ENCODE measurements at places on chromosomes 7 and 10.

DNA sequence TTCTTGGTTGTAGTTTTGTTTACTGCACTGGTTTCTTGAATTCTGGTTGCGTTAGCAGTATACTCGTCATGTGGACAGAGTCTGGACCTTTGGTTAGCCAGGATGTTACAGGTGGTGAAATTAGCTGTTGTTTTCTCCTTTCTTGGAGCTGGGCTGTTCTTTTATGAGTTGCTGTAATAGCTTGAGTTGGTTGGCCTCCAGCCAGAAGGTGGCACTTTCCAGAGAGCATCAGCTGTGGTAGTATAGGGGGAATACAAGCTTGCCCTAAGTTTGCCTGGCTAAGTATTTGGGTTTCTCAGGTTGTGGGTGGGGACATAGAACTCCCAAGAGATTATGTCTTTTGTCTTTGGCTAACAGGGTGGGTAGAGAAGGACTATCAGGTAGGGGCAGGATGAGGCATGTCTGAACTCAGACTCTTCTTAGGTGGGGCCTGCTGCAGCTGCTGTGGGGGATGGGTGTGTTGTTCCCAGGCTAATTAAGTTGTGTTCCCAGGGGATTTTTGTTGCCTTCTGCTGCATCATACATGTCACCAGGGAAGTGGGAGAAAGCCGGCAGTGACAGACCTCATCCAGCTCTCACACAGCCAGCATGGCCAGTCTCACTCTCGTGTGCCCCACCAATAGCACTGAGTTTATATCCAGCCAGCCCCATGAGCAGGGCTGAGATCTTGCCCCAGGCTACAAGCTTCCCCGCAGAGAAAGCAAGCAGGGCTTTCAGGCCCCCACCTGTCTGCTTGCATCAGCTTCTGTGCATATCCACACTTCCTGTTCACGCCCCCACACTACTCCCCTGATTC, 246.7 kb upstream of the TPK1 start:
- DNase-seq = no peak

DNA sequence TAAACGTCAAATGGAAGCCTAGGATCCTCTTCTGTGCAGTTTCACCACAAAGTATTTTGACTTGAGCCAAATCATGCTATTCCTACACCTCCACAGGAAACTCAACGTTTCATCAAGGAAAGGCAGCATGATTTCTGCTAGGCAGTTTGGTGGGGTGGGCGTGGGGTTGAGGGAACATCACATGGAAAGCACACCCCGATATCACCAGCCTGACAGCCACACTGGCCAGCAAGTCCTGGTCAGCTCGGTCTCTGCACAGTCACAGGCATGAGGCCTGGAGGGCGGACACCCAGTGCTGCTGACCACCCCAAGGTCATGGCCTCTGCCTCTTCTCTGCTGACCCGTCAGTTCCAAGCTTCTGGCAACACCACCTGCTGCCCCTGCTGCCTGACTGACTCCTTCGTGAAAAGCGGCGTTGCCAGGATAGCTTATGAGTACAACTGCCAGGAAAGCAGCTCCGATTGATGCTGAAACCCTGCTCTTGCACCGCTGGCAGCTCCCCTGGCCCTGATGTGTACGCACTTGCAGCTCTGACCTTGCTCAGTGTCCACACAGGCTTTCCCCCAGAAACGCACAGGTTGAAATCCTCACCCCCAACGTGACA, 171.5 kb downstream of the DIP2C start:
- DNase-seq = no peak

GRCh38 chr7:86252406-86252805, 391.3 kb upstream of the GRM3 start:
- no peak for DNase-seq

- DNase-seq = no peak
Observed at GRCh38 chr10:132919374-132920100, 22.8 kb downstream of the CFAP46 start.

DNA sequence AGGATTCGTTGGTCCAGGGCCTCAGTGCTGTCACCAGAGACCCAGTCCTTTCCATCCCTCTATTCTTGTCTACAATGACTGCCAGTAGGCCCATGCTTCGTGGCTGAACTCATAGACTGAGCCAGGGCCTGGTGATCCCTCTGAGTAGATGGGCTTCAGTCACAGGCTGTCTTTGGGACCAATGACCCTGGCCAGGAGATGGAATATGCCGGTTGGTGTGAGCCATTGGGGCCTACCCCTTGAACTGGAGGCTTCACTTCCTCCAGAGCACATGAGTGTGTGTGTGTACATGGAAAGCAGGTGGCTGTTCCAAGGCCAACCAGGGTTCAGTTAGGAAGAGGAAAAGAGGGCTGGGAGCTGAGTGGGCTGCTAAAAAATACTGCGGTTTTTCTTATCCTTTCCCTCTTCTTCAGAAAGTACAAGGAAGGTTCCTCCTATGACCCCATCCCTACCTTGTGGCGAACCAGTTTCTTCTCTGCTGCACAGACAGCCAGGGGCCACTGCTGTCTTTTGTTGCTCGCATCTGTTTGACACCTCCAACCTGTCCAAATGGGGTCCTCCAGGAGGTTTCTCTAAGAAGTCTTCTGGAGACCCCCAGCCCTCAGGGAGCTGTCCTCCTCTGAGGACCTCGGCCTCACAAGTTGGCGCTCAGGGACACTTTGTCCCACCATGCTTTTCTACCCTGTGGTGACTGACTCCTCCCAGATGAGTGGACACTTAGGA, 36.6 kb downstream of the ADRA2A start:
- no peak for DNase-seq

- no peak for DNase-seq
Observed at GRCh38 chr10:128657548-128657947, 531.3 kb upstream of the MKI67 start.

DNA sequence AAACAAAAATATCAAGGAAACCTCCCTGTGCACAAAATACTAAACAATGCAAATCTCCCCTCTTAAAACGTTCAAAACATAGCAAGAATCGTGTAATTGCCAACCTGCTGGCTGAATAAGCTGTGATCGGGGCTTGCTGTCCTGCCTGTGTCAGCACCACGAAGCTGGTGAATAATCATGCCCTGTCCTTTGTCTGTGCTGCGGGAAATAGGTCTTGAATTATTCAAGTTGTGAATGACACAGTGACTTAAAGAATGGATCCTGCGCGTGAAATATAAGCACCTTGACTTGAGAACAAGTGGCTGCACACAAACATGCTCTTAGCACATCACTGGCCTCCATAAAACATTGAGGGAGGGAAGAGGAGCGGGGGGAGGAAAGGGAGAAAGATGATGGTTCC, 130.2 kb downstream of the OAT start:
- DNase-seq = no peak

GRCh38 chr7:139813151-139813550, 15.9 kb upstream of the TBXAS1 start:
- no peak for DNase-seq

GRCh38 chr10:29033311-29033940, 255.4 kb upstream of the LYZL1 start:
- DNase-seq = no peak

DNA sequence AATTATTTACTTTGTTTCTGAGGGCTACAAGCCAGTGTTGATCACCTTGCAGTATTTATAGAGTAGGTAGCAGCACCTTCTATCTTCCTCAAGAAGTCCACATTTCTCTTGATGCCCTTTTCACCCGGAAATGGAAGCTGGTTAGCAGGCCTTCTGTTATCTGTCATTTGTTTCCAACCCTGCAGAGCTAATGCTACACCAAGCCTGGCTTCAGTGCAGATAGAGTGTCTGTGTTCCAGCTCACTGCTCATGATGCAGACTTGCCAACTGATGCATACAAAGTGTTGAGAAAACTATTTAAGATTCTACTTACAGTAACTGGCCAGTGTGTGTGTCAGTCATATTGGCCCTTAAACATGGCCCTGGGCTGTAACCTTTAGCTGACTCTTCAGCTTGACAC, 301.0 kb downstream of the LHFPL3 start:
- no peak for DNase-seq

DNA sequence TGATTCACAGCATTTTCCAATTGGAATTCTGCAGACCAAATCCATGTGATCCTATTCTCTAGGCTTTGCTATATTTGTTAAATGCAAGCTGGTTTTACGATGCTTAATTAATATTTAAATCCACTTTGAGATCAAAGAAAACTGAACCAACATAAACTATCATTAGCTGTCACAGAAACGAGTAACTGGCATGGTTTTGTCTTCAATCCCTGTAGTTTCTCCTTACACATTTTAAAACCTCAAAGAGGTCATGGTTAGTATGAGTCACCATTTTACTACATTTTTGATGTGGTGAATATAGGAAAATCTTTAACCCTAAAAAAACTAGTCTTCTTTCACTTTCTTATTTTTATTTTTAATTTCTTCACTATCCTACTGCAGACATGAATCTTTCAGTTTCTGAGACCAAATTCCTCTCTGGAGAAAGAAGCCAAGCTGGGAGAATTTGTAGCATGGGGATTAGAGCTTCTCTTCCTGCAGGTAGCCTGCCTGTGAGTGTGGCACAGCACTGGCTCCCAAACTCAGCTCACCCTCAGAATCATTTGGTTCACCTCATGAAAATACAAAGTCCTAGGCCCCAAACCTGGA, 8.7 kb upstream of the LIPM start:
- no peak for DNase-seq

DNA sequence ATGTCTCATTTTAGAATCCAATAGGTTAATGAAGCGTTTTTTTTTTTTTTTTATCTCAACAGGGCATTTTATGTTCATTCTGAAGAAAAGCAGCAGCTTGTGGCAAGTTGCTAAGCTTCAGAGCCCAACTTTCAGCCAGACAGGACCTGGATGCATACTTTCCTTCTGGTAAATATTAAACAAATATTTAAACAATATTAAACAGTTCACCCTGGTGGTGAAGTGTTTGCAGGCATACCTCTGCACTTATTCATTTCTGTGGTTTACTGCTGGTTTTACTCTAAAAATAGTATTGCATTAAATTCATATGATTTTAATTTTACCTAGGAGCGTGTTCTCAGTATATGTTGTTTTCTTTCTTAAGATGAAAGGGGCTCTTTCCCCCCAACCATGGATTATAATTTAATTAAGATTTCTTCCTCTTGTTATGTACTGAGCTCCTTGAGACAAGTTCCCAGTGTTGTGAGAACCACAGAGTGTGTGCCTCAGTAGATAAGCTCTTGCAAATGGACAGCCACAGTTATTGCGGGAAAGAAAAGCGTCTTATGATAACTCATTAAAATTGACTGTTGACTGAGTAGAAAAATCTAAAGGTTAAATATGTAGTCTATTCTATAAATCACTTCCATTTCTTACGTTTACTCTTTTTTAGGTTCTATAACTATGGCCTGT, 155.8 kb downstream of the MALRD1 start:
- DNase-seq = no peak

DNA sequence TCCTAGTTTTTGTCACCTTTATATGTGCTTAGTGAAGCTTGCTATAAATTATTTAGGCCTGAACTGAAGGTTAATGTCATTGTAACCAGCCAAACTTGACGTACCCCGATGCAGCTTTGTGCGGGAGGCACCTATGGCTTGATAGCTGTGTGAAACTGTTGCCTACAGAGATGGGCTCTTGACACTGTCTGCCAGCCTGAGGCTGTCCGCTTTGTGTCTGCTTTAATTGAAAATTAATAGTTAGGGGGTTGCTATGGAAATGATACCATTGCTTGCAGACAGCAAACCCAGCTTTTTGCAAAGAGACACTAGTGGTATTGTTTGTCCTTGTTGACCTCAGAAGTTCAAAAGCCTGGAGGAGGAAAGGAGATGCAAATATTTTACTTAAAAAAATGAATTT, 2.1 kb upstream of the FOXP2 start:
- DNase-seq = no peak

Data from memory B cell (primary cell).